ENCODE measurements at places on chromosomes 3 and 15. TPM values are rescaled to one million over a fixed set of nuclear protein-coding genes. Genes with fewer than 3 reads are reported as not detected.

PPM1L gene
- 10.4 TPM for polyA plus RNA-seq

OSTN gene
- polyA plus RNA-seq, result 7.3 TPM

RLBP1 gene
- not detected for polyA plus RNA-seq

RNU5B-1 gene
- not detected for polyA plus RNA-seq

GRK7 gene
- 0.20 TPM for polyA plus RNA-seq

EXD1 gene
- not detected for polyA plus RNA-seq

EPHB3 gene
- polyA plus RNA-seq, result 35.9 TPM

ZDHHC23 gene
- polyA plus RNA-seq, result not detected

DPH6 gene
- polyA plus RNA-seq, result 13.7 TPM

LRRIQ4 gene
- polyA plus RNA-seq, result 0.14 TPM

GOLGA8R gene
- polyA plus RNA-seq, result 2.9 TPM

- DNase-seq, result no peak
These were observed 10.3 kb upstream of the STAB1 start for GRCh38 chr3:52484680-52485461.

- DNase-seq, result no peak
These were observed 69.1 kb downstream of the SSUH2 start for GRCh38 chr3:8575364-8576104.

- DNase-seq, result no peak
These were observed 57.9 kb downstream of the CHSY1 start for GRCh38 chr15:101193806-101194545.

- DNase-seq, result no peak
These were observed 183.6 kb downstream of the KCNH8 start for GRCh38 chr3:19331931-19332330.

GRCh38 chr15:78444255-78444654, 6.2 kb downstream of the IREB2 start:
- DNase-seq, result no peak

DNA sequence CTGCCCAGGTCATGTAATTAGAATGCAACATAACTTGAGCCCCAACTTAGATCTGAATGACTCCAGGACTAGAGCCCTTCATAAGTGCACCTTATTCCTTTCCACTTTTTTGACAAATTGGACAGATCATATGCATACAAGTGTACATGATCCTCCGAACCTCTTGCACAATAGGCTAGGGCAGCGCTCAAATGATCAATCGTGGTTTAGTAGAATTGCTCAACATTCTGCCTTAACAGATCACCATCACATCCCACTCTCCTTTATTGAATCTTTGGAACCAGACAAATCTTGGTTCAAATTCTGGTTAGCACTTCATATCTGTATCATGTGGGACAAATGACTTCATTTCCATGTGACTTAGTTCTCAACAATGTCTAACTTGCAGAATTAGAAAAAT, 106.8 kb upstream of the CDIN1 start:
- no peak for DNase-seq

GRCh38 chr3:143063018-143063417, 56.6 kb upstream of the CHST2 start:
- no peak for DNase-seq

- DNase-seq, result no peak
These were observed 435.6 kb downstream of the MECOM start for GRCh38 chr3:169227911-169228310.

- no peak for DNase-seq
These were observed 60.8 kb upstream of the ARHGEF3 start for GRCh38 chr3:56862352-56863062.

DNA sequence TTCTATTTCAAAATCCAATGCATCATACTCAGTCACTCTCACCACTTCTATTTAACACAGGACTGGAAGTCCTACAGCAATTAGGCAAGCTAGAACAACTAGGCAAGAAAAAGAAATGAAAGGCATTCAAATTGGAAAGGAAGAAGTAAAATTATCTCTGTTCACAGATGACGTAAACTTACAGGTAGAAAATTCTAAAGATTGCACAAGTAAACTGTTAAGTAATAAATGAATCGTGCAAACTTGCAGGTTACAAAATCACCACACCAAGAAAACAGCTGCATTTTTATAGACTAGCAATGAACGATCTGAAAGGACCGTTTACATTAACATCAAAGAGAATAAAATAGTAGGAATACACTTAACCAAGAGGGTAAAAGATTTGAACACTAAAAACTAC, 36.2 kb downstream of the CHST2 start:
- no peak for DNase-seq

- DNase-seq, result no peak
These were observed 25.5 kb downstream of the TBC1D2B start for GRCh38 chr15:78052001-78052401.

GRCh38 chr15:35736150-35736549, 190.2 kb upstream of the DPH6 start:
- DNase-seq, result no peak

- no peak for DNase-seq
These were observed 392.7 kb downstream of the PTPRG start for GRCh38 chr3:61954097-61954540.

GRCh38 chr3:34362910-34363309, 564.5 kb downstream of the PDCD6IP start:
- DNase-seq, result no peak

- DNase-seq, result no peak
These were observed 5.0 kb upstream of the UACA start for GRCh38 chr15:70768257-70768883.

DNA sequence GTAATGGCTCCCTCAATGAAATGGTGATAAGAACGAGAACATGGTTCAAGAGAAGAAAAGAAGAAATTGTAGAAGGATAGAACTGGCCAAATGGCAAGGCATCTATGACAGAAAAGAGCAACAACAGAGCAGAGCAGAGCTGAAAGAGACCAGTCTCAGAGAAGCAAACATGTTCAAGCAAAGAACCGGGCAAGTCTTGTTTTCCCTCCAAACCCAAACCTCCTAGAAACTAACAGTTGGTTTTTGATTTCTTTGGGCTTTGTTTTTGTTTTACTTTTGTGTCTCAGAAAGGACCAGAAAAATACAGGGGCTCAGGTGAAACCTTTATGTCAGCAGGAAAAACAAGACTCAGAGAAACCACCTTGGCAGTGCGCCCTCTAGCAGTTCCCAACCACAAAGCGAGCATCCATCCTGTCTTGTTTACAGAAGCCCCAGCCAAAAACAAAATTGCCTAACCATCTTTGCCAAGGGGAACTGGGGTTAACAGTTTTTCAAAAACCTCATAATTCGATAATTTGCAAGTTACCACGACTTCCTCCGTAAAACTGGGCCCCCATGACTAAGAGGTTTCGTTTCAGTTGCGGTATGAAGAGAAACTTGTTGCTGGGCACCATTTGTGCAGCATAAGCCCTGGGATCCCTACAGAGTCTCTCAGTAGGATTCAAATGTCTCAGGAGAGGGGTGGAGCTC, 159.2 kb upstream of the SLC24A5 start:
- DNase-seq, result no peak

- no peak for DNase-seq
These were observed 53.2 kb upstream of the MCF2L2 start for GRCh38 chr3:183481582-183481981.

- DNase-seq, result no peak
These were observed 343.9 kb upstream of the TPM1 start for GRCh38 chr15:62698646-62699045.

GRCh38 chr3:6262010-6262409, 598.9 kb upstream of the GRM7 start:
- DNase-seq, result no peak

- DNase-seq, result no peak
These were observed 21.8 kb downstream of the FLNB start for GRCh38 chr3:58029842-58030584.
